Stimulated activated naive CD8-positive, alpha-beta T cell treated with anti-CD3 and anti-CD28 coated beads, Interleukin-15, Interleukin-2, amounts not matched to agents 100 U/mL and 50 U/mL, for 24 hours (primary cell): ENCODE measurements at places on chromosomes 5 and 9.

DNA sequence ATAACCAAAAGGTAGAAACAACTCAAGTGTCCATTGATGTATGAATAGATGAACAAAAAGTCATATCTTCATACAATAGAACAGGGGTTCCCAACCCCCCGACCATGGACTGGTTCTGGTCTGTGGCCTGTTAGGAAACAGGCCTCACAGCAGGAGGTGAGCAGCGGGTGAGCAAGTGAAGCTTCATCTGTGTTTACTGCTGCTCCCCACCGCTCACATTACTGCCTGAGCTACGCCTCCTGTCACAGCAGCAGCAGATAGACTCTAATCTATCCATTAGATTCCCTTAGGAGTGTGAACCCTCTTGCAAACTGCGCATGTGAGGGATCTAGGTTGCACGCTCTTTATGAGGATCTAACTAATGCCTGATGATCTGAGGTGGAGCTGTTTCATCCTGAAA, 478.0 kb downstream of the BRINP1 start:
- DNase-seq = no peak

DNA sequence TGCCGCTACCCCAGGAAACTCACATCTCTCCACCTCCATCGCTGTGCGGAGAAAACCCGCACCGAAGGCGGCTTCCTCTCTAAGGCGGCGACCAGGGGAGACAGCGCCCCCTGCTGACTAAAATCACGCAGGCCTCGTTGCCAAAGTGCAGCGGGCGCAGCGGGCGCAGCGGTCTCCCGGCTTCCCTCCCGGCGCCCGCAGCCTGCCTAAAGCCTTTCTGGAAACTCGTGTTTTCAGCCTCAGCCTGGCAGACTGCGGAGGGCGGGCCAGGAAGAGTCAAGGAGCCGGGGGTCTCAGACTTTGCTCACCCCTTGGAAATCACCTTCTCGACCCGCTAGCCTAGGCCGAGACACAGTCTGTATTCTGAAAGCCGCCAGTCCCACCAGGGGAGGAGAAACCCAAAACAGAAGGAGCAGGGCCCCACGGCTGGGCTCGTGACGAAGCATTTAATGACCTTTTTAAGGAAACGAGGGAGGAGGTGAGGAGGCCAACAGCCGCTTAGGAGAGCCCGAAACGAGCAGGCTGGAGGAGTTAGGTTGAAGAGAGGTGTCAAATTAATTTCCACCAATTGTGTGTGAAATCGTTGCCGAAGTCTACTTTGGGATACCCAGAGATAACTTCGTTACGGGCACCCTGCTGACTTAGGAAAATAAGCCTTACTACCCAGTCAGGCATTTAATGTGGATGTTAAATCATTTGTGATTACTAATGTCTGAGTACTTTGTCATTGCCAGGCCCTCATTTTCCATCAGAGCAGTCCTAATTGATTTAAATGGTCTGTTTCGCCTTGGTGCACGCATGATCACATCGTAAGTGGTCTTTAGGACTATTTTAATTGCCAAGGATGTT, 7.3 kb upstream of the FOXB2 start:
- DNase-seq = peak; percentile 79

DNA sequence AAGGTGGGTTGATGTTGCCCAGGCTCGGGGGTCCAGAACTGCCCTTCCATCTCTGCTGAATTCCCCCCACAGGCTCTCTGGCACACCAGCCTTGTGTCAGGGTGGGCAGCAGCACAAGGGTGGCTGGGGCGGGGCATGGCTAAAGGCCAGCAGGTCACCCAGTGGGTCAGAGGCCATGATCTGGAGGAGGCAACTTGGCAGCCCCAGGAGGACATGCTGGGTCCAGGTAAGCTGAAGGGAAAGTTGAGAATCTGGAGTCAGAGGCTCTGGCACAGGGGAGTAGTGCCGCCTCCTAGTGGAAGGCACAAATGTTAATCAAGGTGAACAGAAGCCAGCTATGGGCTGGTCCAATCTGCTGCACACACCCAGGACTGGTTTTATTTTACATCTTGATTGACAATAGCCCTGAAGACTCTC, 6.2 kb downstream of the TMEM8B start:
- no peak for DNase-seq

- no peak for DNase-seq
Observed at GRCh38 chr9:96515621-96516470, 65.9 kb downstream of the HABP4 start.

GRCh38 chr5:165627548-165628170, 2122.2 kb downstream of the MAT2B start:
- no peak for DNase-seq

- no peak for DNase-seq
Observed at GRCh38 chr9:17519761-17520160, 59.1 kb upstream of the SH3GL2 start.

DNA sequence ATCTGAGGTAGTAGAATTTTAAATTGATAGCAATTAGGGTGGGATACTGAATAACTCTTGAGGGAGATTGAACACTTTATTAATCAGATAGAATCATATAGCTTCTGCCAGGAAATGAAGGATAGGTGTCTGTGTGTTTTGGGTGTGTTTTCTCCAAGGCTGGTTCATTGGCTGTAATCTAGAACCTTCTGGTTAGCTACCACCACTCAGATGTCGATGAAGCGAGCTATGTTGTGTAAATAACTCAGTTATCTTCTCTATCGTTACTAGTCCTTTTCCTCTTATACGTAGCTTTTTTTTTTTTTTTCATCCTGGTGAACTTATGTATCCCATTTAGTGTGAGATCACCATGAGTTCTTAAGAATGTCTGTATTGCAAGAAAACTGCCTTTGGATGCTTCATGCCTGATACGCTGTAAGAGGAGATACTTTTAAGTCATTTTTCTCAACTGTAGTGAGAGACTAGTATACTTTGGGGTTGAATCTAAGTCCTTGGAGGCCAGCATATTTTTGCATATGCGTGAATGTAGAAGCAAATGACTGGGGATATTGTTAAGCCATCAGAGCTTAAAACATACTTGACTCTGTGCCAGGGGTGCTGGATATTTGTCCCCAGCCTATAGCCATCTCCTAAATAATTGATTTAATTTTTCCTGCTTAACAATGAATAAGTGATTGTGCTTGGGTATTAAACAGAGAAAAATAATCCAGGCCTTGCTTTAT, 2.1 kb downstream of the TNFAIP8 start:
- DNase-seq = no peak

DNA sequence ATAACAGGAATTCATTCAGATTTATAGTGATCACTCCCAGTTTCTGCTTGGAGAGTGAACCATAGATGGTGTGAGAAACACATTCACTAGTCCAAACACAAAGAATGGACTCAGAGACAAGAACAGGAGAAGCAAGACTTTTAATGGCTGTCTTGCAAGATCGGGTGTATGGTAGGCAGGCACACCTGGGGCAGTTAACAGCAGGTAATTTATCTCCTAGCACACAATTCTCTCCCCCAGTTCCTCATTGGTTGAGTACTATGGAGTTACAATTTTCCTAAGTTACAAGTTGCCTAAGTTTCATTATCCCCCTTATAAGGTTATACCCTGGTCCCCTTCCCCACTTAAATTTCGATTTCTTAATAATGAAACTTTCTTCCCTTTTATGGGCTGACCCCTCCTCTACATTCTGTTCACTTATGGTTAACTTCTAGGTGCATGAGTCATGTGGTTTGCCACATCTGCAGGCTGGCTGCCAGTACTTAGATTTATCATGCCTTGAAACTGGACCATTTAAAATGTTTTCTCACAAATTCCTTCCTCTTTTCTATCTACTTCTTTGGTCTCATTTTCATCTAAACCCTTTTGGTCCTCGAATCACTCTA, 623.3 kb downstream of the HINT1 start:
- DNase-seq = no peak

GRCh38 chr5:53123702-53124101, 14.1 kb upstream of the MOCS2 start:
- DNase-seq = no peak

- DNase-seq = no peak
Observed at GRCh38 chr9:77000330-77000729, 19.1 kb upstream of the FOXB2 start.

GRCh38 chr5:35799753-35800152, 56.9 kb upstream of the IL7R start:
- DNase-seq = no peak

DNA sequence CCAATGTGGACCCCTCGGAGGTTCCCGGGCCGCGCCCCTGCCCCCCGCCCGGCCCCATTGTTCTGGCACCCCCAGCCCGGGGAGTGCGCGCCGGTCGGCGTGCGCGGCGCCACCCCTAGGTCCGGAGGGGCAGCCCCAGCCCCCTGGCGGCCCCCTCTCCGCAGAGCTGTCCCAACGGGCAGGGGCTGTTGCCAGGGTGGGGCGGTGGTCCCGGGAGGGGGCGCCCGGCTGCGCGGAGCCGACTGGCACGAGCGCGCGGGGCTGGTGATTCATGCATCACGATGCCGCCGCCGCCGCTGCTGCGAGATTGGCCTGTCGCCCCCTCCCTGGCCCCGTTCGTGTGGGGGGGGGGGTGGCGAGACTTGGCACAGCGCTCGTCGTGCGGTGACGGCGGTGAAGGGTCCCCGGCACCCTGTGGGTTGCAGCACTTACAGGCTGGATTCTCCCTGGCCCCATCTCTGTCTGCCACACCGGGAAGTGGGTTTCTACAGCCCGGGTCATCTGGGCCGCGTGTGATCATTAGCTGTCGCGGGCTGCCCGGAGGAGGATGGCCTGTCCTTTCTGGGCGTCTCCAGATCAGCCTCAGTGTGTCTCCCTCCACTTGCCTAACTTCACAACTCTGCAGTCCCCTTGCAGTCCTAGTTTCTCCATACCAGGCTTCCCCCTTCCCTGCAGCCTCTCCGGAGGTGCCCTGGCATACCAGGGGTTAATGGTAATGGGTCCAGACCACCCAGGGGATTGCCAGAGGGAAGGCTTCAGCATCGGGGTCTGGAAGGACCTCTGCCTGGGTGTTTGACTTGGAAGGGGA, 858 bp downstream of the NCS1 start:
- DNase-seq = peak; percentile 65

- DNase-seq = no peak
Observed at GRCh38 chr9:89519366-89519805, 21.5 kb upstream of the SEMA4D start.

DNA sequence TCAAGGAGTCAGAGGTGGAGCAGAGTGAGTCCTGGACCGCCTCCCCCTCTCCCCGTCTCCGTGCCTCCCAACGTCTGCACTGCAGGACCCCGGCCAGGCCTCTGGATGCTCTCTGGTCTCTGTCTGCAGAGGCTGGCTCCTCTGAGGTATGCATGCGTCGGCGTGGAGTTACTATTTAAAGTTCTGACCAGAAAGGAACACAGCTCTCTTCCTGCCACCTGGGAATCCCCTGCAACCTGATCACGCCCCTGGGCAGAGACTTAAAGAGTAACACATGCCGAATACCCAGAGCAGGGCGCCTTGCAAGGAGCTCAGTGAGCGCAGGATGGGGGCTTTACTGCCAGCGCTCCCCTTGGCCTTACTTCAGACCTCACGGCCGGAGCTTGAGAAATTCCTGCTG, 16.0 kb downstream of the ANXA6 start:
- peak; percentile 74 for DNase-seq

DNA sequence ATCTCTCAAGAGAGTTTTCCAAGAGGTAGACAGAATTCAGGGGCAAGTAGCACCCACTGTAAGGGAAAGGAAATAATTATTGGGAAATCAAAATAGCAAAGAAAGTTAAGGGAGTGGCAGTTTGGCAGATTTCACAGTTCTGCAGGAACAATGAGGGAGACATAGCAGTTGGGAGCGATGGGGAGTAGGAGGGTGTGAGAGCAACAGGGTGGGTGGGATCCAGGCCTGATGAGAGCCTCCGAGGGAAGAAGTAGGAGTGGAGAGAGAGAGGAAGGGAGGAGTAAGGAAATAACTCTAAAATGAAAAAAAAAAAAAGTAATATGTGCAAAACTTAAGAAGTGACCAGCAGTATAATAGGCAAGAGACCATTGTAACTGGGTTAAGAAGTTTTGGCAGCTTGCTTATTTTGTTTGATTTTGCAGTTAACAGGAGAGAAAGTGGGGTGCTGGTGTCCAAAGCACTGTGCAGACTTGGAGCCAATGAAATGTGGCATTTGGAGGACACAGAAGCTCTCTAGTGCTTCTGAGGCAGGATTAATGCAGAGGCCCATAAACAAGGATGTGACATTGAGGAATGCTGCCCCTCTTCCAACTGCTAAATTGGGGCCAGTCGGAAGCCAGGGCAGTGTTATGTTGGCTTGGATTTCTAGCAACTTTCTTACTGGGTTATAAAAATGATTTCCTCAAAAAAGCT, 10.2 kb downstream of the TNFAIP8 start:
- no peak for DNase-seq

DNA sequence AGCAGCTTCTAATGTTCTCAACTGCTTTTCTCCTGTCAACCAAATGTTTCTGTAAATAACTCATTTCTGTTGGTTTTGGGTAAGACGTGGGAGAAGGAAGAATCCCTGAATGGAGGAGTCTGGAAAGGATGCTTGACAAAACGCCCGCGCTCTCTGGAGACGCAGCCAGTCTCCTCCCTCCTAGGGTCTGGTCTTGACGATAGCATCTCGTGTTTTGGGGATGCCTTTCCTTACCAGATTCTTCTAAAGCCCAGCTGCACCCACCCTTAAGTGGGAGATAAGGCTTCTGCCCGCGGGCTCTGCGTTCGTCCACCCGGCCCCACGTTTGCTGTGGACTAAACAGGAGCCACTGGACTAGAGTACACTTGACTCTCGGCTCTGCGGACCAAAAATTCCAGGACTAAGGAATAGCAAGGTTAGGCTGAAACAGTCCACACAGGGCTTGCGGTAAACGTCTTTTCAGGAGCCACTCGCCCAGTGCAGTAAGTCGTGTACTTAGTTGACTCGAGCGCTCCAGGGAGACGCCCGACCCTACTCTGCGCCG, 491 bp upstream of the CTSL start:
- DNase-seq = no peak

- no peak for DNase-seq
Observed at GRCh38 chr5:180173875-180174586, 35.0 kb downstream of the RASGEF1C start.

DNA sequence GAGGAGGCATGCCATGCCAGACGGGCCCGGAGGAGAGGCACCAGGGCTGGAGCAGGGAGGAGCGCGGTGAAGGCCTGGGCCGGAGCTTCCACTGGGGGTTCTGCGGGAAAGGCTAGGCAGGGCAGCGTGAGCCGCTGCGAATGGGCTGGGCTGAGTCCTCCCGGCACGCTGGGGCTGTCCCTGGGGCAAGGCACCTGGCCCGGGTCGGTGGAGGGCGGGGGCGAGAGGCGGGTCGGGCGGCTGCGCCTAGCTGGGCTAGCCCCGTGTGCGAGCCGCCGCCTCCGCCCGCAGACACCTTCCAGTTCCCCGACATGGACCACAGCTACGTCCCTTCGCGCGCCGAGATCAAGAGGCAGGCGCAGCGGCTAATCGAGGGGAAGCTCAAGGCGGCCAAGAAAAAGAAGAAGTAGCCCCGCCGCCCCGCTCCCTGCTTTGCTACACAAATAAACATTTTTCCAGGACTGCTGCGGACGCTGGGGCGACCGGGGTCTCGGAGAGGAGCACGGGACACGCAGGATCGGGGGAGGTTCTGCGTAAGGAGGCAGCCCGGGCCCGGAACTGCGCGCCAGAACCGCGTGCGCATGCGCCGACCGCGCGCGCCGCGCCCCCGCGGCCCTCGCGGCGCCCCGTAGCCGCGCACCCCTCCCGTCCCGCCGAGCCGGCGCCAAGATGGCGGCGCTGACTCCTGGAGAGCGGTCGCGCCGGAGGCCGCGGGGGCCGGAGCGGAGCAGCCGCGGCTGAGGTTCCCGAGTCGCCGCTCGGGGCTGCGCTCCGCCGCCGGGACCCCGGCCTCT, at the start of gene RABL6:
TSS of gene RABL6 (plus strand) at position 668 of the 794 bp plus-strand sequence. CDS start 249 bp downstream, outside the sequence.
- peak; percentile 86 for DNase-seq
